ENCODE measurements at places on chromosomes 7 and 10.

GRCh38 chr10:60048091-60048501 is 141.7 kb upstream of the CCDC6 start:
- DNase-seq = no peak

DNA sequence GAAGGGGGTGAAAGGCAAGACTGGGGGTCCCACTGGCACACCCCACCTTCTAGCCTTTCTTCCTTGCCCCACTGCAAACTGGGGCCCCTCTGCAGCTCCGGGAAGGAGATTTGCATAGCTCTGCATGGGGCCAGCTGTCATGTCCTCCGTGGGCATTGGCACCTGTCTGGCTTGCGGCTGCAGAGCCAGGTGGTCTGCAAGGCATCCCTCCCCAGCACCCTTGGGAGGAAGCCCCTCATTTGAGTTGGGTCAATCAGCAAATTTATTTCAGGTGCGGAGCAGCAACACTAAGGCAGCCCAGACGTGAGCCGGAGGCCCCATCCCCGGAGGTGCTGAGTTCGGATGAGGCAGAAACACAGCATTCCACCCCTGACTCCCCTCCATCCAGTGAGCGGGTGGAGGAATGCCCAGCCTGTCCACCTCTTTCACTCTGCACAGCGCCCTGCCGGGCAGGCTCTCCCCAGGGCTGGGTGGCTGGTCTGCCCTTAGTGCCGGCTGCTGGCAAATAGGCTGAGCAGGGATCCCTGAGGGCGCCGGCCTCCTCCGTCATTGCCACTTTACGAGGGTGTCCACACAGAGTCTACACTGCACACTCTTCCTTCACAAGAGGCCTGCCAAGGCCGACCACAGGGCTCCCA is 143.2 kb downstream of the TCERG1L start:
- DNase-seq = no peak

- no peak for DNase-seq
Measured at GRCh38 chr7:100148225-100148558, 526 bp upstream of the LAMTOR4 start.

DNA sequence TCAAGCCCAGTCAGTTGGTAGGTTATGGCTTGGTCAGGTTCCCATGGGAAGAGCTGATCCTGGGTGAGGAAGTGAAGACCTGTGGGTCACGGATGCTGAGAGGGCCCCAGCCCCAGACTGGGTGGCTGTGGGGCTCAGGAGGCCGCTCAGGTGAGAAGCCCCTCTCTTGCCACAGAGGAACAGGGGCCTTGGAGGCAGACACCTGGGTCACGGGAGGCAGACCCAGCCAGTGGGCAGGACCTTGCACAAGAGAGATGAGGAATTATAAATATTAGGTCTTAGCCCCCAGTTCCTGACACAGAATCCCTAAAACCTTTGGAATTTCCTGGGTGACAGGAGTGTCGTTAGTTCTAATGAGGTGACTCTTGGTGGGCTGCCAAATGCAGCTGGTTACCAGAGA is 10.6 kb upstream of the CRHR2 start:
- no peak for DNase-seq

DNA sequence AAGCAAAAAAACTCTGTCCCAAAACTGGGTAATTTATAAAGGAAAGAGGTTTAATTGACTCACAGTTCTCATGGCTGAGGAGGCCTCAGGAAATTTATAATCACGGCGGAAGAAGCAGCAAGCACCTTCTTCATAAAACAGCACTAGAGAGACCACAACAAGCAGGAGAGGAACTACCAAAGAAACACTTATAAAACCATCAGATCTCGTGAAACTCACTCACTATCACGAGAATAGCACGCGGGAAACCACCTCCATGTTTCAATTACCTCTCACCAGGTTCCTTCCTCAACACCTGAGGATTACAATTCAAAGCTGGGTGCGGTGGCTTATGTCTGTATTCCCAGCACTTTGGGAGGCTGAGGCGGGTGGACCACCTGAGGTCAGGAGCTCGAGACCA is 48.5 kb downstream of the PDIA4 start:
- DNase-seq = no peak

GRCh38 chr10:92845921-92846320 is 2.4 kb upstream of the EXOC6 start:
- DNase-seq = no peak
